CMK (cell line): ENCODE measurements at places on chromosomes 16 and 17.

DNA sequence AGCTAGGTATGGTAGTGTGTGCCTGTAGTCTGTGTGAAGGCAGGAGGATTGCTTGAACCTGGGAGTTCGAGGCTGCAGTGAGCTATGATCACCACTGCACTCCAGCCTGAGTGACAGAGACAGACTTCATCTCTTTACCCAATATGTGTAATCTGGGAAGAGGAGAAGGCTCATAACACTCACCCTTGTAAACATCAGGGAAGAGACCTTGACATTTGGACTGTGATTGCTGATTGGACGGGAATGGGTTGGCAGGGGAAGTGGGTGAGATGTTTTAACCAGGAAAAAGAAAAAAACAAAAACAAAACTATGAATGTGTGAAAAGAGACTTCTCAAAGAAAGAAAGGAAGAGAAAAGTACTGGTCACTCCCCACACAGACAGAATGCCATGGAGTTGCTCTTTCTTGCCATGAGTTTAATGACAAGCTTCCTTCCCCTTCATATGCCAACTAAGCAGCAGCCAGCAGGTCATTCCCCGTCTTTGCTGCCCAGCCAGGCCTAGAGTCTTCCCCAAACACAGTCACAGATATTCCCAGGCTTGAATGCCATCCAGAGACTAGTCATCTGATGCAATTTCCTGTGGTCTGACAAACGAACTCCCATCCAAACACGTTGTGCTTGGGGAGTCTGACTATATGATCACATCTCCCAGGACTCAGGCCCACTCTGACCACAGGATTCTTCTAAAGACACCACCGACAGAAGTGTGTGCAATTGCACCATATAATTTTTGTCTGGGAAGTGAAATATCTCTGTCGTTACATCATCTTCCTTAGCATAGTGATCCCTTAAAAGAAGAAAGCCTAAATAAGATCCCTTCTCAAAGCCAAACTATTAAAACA, 3.6 kb upstream of the XAF1 start:
- peak; percentile 71 for DNase-seq

DNA sequence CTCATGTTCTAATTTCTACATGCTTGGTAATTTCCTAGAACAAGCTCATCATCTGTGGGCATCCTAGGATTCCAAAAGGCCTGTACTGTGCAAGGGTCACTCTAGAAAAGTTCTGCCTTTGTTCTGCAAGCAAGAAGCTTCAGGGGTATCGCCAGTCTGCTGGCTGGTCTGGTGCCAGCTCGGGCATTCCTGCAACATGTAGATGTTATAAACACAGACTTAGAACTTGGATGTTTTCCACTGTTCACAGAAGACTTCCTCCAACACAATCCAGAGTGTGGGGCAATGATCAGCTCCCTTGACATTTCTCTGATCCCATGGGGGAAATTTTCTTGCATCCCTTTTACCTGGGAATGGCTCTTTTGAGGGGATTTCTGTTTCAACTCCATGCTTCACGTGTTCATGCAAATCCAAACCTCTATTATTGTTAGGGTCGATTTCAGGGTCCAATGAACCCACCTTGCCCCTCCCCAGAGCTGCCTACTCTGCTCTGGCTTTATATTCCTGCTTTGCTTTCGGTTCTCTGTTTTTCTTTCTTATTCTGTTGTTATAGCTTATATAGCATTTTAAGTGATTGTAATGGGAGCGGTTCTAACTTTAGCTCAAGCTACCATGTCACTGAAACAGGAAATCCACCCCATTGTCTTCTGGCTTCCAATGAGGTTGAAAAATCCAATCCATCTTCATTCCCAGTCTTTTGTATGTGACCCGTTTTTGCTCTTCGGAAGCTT, 25.3 kb downstream of the UBE2O start:
- DNase-seq, result no peak

DNA sequence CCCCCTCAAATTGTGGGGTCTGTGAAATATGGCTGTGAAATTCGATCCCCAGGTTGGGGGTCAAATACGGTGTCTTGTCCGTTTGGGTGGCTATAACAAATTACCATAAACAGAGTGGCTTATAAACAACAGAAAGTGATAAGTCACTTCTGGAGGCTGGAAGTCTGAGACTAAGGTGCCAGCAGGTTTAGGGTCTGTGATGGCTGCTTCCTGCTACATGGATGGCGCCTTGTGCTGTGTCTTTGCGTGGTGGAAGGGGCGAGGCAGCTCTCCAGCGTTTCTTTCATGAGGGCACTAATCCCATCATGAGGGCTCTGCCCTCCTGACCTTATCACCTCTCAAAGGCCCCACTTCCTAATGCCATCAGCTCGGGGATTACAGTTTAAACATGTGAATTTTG, 120.0 kb downstream of the IRF8 start:
- no peak for DNase-seq

DNA sequence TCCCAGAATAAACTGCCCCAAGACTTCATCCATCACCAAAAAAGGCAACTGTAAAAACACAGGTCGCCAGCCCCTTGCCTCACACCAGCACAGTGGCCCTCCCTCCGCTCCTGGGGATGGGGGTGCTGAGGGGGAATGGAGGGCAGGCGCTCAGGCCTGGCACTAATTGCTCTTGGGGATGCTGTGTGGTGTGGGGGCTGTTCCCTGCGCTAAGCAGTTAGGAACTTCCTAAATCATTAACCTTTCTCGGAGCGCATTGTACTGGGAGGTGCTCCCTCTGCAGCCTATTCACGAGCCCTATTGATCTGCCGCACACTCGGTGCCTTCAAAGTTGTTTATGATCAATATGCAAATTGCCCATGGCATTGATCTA, 199.9 kb downstream of the ZFHX3 start:
- DNase-seq, result no peak

GRCh38 chr17:19876529-19877161, 8.9 kb upstream of the ULK2 start:
- DNase-seq, result peak; percentile 59

- DNase-seq, result no peak
Measured at GRCh38 chr17:55342800-55343585, 78.2 kb downstream of the HLF start.

- DNase-seq, result no peak
Measured at GRCh38 chr17:40340880-40341807, 23.4 kb downstream of the GJD3 start.

GRCh38 chr16:87317750-87318644, 805 bp upstream of the C16orf95 start:
- peak; percentile 27 for DNase-seq

- DNase-seq, result no peak
Measured at GRCh38 chr16:26747760-26748159, 319.0 kb upstream of the C16orf82 start.

GRCh38 chr16:66095676-66096075, 270.8 kb upstream of the CDH5 start:
- no peak for DNase-seq

DNA sequence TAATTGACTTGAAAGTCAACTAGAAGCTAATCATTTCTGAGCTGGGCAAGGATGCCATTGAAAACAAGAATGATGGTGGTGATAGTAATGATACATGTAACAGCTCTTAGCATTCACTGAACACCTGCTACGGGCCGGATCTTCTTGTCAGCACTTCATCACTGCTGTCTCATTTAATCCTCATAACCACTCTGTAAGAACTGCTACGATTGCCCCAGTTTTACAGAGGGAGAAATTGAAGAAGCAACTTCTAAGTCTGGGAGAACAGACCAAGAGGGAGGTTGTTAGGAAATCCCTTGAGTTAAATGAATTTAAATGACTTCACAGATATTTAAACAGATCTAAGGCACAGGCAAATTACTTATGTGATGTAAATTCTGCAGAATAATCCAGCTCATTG, 7.0 kb upstream of the GAN start:
- no peak for DNase-seq

DNA sequence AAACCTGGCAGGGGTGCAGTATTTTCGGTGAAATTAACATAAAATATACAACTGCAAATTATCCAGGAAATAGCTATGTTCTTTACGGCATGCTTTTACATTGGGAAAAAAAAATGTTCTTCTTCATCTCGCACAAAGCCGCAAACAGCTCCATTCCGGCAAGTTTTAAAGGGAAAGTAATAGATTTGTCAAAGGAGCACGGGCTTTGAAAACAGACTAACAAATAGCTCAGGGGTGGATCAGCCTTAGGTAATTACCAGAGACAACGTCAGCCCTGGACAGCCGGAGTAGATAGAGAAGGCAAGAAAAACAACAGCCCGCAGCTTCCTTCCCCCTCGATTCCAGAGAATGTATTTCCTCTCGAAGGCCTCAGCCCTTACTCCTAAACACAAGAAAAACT, 222.5 kb downstream of the C16orf78 start:
- no peak for DNase-seq

GRCh38 chr17:45332989-45333701, 16.3 kb upstream of the MAP3K14 start:
- DNase-seq, result peak; percentile 96

- no peak for DNase-seq
Measured at GRCh38 chr16:4624827-4625559, 367 bp downstream of the MGRN1 start.

- DNase-seq, result no peak
Measured at GRCh38 chr16:84281074-84281473, 13.6 kb upstream of the WFDC1 start.

- no peak for DNase-seq
Measured at GRCh38 chr17:8707332-8708024, 37.2 kb downstream of the CCDC42 start.

- DNase-seq, result no peak
Measured at GRCh38 chr17:72183194-72183685, 62.4 kb downstream of the SOX9 start.

DNA sequence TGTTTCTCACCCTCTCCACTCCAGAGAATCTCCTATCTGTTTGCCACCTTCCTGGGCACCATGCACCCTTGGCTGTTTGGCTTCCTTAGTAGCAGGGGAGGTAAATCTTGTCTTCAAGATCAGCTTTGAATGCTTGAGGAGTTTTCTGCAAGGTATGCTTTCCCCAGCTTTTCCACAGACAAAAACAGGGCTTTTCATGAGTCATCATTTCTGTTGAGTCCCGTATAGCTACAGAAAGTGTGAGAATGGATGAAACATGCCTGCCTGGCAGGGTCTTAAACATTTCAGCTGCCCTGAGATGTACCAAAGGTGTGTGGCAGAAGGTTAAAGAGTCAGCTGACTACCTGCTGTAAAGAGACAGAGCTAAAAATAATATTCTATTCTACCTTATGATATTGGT, 875.2 kb upstream of the EEF2KMT start:
- DNase-seq, result no peak

- peak; percentile 45 for DNase-seq
Measured at GRCh38 chr17:2282297-2282873, 21.2 kb downstream of the SMG6 start.

GRCh38 chr16:83044589-83044988, 417.8 kb downstream of the CDH13 start:
- no peak for DNase-seq

DNA sequence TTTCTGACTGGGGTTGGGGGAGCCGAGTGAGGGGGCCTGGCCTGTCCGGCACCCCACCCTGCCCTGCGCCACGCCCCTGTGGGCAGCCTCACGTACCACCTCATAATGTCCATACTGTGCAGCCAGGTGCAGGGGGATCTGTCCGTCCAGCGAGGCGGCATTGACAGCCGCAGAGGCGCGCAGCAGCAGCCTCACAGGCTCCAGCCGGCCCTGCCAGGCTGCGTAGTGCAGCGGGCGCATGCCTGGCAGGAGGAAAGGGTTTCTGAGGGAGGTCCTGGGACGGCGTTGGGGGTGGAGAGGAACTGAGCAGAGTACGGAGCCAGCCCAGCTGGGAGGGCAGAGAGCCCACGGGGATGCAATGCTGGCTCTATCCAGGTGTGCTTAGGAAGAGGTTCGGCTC, 8.4 kb downstream of the CASKIN2 start:
- no peak for DNase-seq

DNA sequence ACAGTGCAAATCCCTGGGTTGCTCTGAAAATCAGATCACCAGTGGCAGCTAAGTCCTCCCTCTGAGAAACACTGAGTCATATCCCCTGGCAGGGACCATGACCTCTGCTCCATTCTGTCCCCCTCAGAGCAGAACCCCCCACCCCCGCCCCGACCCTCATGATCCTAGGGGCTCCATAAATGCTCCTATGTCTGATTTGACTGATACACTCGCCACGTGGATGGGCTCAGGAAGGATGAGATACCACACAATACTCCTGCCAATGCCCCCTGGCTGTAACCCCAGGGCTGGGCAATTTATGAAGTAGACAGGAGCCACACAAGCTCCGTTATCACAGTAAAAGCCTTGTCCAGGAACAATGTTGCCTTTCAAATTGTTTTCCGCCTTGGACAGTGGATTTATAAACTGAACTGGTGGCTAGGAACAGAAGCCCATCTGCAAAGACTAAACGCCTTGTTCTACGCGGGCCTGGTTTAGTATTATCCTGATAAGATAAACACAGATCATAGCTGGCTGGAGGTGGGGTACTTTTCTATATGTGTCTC, 394.8 kb downstream of the SLC39A11 start:
- DNase-seq, result no peak
